ENCODE measurements at places on chromosomes 16 and 17.
A peak's percentile ranks its signal among the peaks of the same experiment; 100 is the strongest.

- DNase-seq, result no peak
These were observed 21.9 kb downstream of the ZNF423 start for GRCh38 chr16:49833796-49834530.

- peak; percentile 54 for DNase-seq
These were observed 724 bp downstream of the MVP start for GRCh38 chr16:29820730-29821642.

DNA sequence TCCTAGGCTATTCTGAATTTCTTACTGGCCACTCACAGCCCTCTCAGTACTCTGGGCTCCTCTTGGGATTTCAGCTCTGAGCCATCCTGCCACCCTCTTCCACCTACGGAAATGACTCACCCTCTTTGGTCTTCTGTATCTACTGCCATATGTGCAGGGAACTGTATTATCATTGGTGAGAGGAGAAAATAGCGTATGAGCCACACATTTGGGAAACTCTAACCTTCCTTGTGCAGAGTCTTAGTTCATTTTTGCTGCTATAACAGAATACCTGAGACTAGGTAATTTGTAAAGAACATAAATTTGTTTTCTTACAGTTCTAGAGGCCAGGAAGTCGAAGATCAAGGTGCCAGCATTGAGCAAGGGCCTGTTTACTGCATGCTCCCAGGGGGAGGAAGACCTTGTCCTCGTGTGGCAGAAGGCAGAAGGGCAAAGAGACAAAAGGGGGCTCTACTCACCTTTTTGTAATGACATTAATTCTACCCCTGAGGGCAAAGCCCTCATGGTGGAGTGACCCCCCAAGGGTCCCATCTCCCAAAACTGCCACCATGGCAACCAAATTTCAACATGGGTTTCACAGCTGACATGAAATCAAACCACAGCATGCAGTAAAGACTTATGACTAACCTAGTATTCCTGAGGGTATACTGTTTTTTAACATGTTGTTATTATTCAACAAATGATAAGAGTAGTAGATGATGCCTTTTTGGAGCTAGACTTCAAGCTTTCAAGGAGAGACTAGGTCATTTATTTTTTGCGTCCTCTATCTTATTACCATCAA is 191.8 kb downstream of the PRKCA start:
- no peak for DNase-seq

GRCh38 chr17:77821114-77821513 is 137.4 kb upstream of the TNRC6C start:
- DNase-seq, result no peak

GRCh38 chr17:80970044-80970761 is 21.4 kb upstream of the CHMP6 start:
- no peak for DNase-seq

- DNase-seq, result peak; percentile 34
These were observed 67.4 kb downstream of the SIAH1 start for GRCh38 chr16:48317614-48318315.

DNA sequence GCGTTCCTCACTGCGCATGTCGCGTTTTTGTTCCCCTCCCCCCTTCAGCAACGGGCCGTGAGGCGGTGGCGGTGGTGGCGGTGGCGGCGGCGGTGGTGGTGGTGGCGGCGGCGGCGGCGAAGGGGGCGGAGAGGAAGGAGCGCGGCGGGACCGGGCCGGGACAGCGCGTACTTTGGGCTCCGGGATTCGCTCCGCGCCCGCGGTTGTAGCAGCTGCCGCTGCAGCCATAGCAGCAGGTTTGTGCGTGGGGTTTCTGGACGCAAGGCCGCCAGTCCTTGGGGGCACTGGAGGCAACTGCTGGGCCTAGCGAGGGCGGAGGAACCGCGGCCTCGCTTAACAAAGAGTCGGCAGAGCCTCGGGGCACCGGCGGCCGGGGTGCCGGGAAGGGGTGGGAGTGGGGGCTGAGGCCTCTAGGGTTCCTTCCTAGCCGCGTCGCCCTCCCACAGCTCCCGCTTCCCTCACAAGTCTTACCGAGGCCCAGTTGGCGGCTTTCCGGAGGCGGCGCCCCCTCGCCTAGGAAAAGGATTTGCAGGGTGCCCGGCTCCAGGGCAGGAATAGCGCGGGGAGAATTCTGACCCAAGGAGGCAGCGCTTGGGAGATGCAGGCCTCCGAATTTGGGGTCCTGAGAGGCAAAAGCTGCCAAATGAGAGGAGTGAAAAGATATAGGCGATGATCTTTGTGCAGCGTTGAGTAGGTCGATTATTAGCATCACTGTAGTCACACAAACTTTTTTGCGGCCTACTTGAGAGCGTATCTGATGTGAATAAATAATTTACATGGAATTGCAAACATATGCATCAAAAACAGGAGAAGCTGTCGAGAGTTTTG is at the start of gene DDX42:
DDX42 (plus strand) TSS at position 30 of the 828 bp plus-strand sequence. CDS start 12,880 bp downstream, outside the sequence.
- peak; percentile 19 for DNase-seq

DNA sequence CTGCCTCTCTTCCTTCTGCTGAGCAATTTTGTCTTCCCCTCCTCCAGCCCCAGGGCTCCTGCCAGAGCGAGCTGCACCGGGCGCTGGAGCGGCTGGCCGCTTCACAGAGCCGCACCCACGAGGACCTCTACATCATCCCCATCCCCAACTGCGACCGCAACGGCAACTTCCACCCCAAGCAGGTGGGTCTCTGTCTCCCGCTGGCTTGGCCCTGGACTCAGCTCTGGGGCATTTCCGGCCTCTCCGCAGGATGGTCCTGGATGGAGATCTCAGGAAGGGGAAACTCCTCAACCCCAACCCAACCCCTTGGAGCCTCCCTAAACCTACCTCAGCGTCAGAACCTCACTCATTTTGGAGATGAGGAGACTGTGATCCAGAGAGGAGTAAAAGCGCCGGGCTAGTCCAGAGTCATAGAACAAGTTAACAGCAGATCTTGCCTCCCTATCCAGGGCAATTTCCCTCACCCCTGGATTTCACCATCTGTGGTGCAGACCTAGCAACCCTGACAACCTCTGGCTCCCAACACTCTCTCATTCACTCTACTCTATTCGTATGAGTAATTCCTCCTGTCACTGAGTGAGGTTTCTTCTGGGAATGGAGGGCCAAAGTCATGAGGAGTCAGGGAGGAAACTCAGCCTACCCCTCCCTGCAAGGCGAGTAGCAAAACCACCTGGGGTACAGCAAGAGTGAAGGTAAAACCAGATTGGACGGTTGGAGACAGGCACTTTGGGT is 10.8 kb downstream of the IGFBP4 start:
- DNase-seq, result no peak

GRCh38 chr17:82371333-82372248 is at the start of gene UTS2R:
TSS of gene UTS2R (plus strand) at chr17:82371765. CDS start at chr17:82374325, 2,560 bp downstream.
- no peak for DNase-seq

DNA sequence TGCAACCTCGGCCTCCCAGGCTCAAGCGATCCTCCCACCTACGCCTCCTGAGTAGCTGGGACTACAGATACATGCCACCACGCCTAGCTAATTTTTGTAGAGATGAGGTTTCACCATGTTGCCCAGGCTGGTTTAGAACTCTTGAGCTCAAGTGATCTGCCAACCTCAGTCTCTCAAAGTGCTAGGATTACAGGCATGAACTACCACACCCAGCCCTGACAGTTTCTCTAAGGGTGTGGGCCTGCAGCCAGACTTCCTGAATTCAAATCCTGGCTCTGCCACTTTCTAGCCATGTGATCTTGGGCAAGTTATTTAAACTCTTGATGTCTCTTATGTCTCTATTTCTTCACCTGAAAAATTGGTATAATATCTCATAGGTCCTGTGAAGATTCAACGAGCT is 5.6 kb downstream of the CUEDC1 start:
- DNase-seq, result no peak

GRCh38 chr16:55408661-55409060 is 70.3 kb upstream of the MMP2 start:
- DNase-seq, result no peak

DNA sequence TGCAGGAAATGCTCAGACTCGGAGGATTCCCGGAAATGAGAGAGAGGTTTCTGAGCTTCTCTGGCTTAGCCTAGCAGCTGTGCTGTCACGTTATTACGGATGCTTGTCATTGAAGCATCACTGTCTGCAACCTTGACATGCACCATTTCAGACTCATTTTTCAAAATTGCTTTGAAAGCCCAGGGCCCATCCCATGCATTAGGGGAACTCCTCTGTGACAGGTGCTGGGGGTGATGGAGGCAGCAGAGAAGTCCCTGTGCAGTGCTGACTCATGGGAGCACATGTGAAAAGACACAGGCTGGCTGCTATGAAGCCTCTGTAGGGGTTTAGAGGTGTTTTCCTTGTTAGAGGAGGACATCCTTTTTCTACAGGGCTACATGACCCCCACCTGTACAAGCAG is 214.0 kb upstream of the MPHOSPH6 start:
- DNase-seq, result no peak

DNA sequence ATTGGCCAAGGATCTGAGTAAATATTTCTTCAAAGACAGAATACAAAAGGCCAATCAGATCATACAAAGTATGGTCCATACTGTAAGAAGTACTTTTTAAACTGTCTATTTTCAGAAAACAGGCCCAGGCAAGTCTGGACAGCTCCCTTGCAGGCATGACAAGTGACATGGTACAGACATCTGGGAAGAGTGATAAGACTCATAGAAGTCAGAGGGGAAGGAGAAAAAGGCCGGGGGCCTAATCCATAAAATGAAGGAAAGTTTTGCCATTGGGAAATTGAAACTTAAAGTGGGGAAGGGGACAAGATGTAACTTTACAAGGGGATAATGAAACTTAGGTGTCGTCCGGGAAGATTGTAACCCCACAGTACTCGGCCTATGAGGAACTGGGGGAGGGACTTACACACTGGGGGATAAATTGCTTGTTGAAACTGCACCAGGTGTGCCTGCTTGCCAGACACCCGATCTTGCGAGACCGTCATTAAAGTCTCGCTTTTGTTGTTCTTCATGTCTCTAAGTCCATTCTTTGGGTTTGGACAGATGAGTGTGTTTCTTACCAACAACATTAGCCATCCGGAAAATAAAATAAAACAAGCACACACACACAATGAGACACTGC is 684.0 kb downstream of the CDH11 start:
- DNase-seq, result no peak

- no peak for DNase-seq
These were observed 235.7 kb upstream of the SDK2 start for GRCh38 chr17:73879987-73880386.

DNA sequence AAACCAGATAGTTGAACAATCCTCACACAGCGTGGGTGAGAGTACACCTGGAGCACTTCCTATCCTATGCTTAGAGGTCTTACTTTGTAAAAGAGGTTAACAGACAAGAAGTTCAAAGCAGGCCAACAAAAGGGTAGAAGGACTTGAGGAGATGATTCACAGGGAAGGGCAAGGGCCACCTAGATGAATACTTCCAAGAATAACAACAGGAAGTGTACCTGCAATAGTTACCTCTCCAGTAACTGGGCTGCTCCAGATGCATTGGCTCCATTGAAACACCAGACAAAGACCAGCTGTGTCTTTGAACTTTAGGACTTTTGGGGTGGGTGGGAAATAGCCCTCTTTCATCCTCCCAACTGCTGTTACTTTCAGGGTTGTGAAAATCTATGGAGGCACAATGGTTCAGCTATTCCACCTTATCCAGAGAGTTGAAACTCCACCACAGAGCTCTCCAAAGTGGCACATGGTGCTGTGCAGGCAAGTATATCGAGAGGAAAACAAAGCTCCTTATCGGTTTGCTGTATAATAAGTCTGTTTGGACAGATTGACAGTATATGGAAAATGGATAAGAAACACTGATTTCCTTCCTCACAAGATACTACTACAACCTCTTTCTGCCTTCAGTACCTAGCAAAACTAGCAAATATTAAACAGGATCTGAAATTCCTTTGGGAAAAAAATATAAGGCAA is 22.7 kb downstream of the RNF43 start:
- DNase-seq, result no peak

GRCh38 chr16:12826559-12826958 is 22.9 kb upstream of the CPPED1 start:
- no peak for DNase-seq

GRCh38 chr17:17206124-17206912 is at the start of gene PLD6:
TSS of gene PLD6 (minus strand) at chr17:17206333. CDS start at chr17:17206286, 47 bp downstream.
- peak; percentile 95 for DNase-seq

Data from activated CD4-positive, alpha-beta T cell treated with anti-CD3 and anti-CD28 coated beads, Interleukin-2, Interleukin-4, amounts not matched to agents 100 ng/mL and 50 ng/mL, durations not matched to agents 16 hours and 8 hours (primary cell).